NCI-H1436 (cell line): ENCODE measurements at places on chromosomes 13 and 19.

DNA sequence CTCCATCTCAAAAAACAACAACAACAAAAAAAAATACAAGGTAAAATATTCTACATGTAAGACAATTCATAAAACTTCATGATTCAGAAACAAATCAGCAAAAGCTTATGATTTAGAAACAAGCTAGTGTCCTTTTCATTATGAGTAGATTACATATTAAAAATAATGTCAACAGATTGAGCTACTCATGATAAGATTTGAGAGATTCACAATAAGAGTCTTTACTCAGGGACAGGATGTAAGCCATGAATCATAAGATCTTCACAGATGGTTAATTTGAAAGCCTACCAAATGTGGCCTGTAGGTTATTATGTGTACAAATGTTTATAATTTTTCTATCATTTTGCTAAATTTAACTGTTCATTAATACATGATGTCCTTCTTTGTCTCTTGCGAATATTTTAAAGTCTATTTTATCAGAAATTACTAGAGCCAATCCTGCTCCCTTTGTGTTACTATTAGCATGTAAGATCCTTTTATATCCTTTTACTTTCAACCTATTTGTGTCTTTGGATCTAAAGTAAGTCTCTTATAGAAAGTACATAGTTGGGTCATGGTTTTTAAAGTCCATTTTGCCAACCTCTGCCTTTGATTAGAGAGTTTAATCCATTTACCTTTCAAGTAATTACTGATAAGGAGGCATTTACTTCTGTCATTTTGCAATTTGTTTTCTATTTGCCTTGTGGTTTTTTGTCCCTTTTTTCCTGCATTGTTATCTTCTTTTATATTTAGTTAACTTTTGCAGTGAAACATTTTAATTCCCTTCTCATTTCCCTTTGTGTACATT is 68.3 kb upstream of the RXFP2 start:
- no peak for DNase-seq

- DNase-seq = peak; percentile 8
These were observed 1635.4 kb upstream of the SLC10A2 start for GRCh38 chr13:104701591-104701990.

DNA sequence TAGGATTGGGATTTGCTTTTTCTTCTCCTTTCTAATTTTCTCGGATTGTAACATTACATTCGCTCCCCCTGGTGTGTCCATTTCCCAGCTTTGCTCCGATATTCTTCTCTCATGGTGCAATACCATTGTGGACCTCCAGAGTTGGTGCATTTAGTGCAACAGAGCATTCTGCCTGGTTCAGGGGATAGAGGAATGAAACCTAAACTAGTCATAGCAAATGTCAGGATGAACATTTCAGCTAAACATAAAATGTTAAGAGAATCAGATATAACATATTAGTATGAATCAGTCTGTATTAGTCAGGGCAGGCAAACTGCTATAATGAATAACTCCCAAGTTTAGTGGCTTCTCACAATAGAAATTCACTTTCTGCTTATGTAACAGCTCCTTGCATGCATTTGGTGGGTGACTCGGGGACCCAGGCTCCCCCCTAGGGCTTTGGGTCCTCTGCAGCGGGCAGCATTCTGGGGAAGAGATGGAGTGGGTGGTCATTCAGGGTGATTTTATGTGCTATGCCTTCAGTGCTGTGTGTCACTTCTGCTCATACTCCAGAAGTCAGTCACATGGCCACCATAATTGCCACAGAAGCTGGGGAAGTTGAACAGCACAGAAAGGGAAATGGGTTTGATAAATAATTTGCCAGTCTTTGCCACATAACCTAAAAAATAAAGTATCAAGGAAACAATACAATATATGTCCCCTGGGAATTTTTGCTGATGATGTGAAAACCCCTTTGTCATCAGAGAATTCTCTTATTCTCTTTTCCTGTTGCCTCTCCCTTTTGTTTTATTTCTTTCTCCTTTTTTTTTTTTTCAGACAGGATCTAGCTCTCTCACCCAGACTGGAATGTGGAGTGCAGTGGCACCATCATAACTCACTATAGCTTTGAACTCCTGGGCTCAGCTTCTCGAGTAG is 111.0 kb downstream of the HSPH1 start:
- no peak for DNase-seq

- DNase-seq = no peak
These were observed 76.1 kb downstream of the RGCC start for GRCh38 chr13:41533266-41534052.

DNA sequence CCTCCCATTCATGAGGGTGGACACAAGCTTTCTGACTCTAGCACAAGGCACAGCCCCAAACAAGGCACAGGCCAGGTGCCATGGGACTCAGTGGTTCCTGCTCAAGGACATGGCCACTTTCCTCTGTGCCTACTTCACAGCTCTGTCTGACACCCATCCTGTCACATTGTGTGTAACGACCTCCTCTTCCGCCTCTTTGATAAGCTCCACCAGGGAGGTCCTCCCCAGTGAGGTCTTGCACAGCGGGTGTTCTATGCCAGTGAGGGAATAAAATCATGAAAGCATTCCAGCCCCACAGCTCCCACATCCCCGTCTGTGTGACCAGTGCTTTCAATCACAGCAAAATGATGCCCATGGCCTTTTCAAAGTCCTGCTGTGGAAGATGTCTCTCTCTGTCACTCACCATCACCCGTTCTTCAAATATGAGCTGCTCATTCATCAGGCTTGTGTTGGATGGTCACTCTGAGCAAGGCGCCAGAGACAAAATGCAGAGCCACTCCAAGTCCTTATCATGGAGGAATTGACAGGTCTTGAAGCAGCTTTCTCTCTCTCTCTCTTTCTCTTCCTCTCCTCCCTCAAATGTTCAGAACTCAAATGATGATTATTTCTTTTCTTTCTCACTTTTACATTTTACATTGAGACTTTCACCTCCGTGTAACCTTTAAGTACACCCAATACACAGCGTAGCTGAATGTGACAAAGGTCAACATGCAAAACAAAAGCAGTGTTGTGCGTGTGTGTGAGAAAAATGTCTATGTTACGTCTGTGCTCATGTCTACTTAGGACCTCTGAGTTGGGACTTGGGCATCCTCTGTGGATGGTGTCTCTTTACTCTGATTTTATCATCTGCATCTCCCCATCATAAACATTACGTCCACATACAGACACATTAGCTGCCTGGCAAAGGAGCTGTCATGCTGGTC is 8.0 kb upstream of the SPATA13 start:
- no peak for DNase-seq

DNA sequence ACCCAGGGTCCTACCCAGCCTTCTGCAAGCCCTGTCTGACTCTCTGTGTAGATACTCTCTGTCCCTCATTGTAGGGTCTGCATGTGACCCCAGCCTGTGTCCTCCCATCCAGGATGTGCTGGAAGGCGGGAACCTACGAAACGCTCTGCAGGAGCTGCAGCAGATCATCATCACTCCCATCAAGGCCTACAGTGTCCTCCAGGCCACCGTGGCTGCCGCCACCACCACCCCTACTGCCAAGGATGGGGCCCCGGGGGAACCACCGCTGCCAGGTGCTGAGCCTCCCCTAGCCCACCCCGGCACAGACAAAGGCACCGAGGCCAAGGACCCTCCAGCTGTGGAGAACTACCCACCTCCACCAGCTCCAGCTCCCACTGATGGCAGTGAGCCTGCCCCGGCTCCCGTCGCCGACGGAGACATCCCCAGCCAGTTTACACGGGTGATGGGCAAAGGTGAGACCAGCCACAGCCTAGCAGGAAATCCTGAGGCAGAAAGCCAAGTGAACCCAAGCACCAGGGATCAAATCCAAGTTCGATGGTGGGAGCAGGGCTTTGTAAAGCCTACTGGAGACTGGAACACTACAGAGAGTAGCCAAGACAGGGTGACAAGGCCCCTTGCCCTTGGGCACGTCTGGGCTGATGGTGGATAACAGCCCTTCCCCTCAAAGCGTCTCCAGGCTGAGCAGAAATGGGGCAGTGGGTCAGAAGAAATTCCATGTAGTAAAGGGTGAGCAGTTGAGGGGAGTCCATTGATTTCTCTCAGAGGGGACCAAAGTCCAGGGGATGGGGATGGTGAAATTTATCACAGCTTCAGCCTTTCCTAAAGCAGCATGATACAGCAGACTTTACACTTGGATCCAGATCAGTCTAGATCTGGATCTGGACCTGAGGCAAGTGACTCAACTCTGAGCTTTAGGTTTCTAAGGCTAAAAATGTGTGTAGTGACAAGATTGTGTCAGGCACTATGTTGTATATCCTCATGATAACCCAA is 13.2 kb downstream of the PAF1 start:
- DNase-seq = no peak

- peak; percentile 83 for DNase-seq
These were observed 575.8 kb downstream of the DACH1 start for GRCh38 chr13:71290963-71291841.

GRCh38 chr13:102698649-102698980 is 3.8 kb upstream of the METTL21C start:
- no peak for DNase-seq

- DNase-seq = no peak
These were observed 2.9 kb upstream of the TLE6 start for GRCh38 chr19:2974342-2975041.

DNA sequence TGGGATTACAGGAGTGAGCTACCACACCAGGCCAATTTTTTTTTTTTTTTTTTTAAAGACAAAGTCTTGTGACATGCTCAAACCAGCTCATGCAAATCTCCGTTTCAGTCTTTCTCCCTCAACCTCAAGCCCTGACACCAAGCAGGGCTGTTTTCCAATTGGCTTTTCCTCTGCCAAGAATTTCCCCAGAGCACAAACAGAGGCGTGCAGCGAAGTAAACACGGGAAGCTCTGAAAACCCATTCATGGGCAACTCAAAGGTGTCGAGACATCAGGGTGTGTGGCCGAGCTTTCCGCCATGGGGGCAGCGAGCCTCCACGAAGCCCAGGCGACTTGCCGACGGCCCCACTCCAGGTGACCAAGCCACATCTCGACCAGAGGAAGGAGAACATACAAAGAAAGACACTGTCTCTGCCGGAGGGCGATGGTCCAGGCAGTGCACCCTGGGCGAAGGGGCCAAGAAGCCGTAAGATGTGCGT is 70.0 kb downstream of the INSR start:
- no peak for DNase-seq

DNA sequence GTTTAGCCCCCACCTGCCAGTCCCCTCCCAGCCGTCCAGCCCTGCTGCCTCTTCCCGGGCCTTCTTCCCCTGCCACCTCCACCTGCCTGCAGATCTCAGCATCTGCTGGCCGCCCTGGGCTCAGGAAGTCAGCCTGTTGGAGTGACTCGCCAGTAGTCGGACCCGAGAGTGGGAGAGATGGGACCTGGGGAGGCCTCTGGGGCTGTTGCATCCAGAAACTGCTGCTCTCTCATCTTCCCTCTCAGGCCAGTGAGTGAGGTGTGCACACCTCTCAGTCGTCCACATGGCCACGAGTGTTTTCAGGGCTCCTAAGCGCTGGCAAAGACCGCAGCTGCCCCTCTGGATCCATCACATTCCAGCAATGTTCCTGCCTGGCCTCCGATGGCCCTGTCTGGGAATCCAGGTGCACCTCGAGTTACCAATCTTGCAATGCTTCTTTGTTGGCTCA is 151.8 kb upstream of the SOX1 start:
- DNase-seq = no peak

- DNase-seq = no peak
These were observed 147.1 kb downstream of the DNAJC15 start for GRCh38 chr13:43170506-43170905.

DNA sequence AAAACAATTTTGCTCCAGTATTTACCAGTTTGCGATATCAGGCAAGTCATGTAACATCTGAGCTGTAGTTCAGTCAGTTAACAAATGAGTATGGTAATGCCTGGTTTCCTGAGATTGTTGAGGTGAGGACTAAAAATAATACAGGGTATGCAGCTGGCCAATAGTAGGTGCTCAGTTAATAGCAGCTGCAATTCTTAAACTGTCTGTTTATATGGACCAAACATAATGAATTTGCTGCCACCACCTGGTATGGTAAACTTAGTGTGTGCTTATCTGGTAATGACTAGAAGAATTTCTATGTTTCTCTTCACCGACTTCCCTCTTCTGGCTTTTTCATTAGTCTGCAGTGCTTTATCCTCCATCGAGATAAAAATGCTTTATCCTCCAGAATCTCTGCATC is 9.1 kb downstream of the ZMYM2 start:
- DNase-seq = no peak

DNA sequence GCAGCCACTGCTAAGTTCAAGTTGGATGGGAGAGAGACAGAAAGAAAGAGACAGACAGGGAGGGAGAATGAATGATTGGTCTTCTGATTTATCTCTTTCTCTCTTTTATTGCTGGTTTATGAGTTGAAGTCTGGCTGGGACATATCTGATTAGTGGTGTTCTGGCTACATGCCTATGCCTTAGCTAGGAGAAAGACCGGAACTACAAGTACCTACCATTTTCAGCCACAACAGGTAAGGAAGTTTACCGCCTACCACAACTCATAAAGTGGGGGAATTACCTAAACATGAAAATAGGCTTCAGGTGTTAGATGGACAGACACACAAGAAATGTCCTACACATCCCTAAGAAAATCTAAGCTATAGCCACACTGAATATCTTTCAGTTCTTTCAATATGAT is 36.6 kb upstream of the GPC6 start:
- DNase-seq = no peak

GRCh38 chr13:51895906-51896888 is 34.4 kb downstream of the CCDC70 start:
- DNase-seq = no peak

GRCh38 chr19:5706876-5707573 is 12.9 kb downstream of the LONP1 start:
- no peak for DNase-seq

- no peak for DNase-seq
These were observed 11.8 kb downstream of the FXYD5 start for GRCh38 chr19:35166100-35167063.

- DNase-seq = peak; percentile 44
These were observed 76.0 kb upstream of the LSM14A start for GRCh38 chr19:34096020-34096915.

DNA sequence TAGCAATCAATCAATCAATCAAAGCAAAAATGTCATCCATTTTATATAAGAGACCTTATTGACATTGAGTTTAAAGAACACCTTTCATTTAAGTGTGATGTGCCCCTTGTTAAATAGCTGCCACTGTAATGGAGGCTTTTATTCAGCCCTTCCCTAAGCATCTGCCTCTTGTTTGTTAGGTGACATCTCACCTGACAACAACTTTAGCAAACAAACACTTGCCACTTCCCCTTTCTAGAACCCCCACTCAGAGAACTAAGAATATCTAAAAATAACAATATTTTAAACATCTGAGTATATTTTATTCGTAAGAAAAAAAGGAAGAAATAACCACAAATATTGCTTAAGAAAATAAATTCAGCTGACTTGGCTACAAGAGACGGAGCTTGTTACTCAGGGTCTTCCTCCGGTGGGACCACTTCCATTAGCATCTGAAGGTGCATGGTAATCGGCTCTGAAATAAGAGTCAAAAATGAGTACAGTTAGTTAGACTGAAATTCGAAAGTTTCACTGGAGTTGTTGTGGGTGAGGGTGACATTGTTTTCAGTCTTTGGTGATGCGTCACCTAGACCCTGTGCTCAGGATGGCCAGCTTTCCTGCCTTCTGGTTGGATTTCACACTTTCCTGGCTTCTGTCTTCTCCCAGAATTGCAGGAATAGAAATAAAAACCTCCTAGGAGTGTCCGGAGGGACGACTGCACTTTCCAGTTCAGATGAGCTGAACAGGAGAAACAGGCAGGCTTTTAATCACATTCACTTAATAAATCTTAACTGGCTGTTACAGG is 39.1 kb downstream of the SLC7A9 start:
- DNase-seq = no peak

- DNase-seq = no peak
These were observed 87.4 kb downstream of the RBM26 start for GRCh38 chr13:79318664-79319063.
